Activated naive CD4-positive, alpha-beta T cell treated with anti-CD3 and anti-CD28 coated beads for 36 hours (primary cell): ENCODE measurements at places on chromosomes 2 and 18. TPM values are rescaled to one million over a fixed set of nuclear protein-coding genes. Genes with fewer than 3 reads are reported as not detected.

The UGT1A3 gene
- not detected for total RNA-seq

The COL4A3 gene
- not detected for total RNA-seq

The GPR35 gene
- total RNA-seq: 2.6 TPM

The HRH4 gene
- total RNA-seq: not detected

The NDC80 gene
- total RNA-seq: 96.8 TPM

The PIEZO2 gene
- not detected for total RNA-seq

The PRPF40A gene
- total RNA-seq: 123 TPM

The C2orf72 gene
- total RNA-seq: not detected

The LAMA3 gene
- total RNA-seq: 0.05 TPM

The TMEM178A gene
- total RNA-seq: 0.25 TPM

The CPLX4 gene
- total RNA-seq: not detected

The KRTCAP3 gene
- 6.7 TPM for total RNA-seq

The MGAT4A gene
- 87.5 TPM for total RNA-seq

The THUMPD2 gene
- 13.6 TPM for total RNA-seq
